AG10803 (cell line): ENCODE measurements at places on chromosomes 2 and 18.
A peak's percentile ranks its signal among the peaks of the same experiment; 100 is the strongest.

DNA sequence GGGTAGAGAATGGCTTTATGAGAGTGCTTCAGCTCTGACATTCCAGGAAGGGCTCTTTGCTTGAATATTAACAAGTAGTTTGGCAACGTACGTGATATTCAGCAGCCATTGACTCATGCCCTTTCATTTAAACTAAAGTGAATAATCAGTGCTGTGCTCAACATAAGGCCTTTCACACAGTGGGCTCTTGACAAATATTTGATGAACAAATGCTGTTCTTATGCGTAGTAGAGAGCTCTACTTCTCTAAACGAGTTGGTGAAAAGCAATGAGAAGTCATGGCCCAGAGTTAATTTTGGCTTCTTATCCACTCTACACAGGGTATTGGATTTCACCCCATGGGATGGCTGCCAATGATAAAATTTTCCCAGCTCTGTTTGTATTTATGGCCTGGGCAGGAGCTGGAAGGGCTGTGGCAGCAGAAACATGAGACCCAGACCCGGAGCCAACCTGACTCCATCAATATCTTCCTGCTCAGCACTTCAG, 338.9 kb downstream of the CCDC85A start:
- peak; percentile 33 for DNase-seq

DNA sequence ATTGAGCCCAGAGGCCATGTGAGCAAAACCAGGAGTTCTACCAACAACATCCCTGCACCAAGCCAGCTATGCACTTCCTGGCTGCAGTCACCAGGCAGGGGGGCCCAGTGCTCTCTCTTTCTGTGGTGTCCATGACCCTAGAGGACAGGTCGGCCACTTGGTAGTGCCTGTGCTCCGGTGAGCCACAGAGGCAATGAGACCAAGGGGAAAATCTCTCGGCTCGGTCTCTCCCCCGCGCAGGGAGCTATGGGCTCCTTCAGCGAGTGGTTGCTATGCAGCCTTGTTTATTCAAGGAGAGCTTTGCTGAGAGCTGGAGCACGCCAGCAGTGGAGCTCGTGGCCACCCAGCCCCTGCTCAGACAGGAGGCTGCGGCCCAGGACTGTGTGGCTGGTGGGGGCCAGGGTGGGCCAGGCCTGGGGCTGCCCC, at the start of gene TOGARAM2:
Gene TOGARAM2 (plus strand): TSS at position 283 of the 426 bp plus-strand sequence. CDS start 13,537 bp downstream, outside the sequence.
- DNase-seq, result peak; percentile 18

DNA sequence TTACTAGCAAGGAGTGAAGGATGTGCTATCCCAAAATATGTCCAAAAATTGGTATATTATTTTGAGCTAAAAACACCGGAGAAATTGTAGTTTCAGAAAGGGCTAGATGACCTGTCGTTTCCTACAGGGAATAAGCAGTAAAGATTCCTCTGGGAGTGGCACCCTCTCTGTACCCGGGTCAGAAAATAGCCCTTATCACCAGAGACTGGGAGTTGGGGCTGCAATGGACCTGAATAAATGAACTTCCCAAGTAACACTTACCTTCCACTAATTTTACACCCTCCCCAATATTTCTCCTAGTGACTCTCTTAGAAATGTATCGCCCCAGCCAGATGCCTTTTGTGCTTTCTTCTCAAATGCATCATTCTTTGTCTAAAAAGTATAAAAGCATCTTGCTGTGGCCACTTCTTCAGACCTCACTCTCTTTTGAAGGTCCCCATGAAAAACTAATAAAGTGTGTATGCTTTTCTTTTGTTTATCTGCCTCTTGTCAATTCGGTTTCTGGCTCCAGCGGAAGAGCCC, 734 bp upstream of the RMC1 start:
- DNase-seq, result no peak

GRCh38 chr18:28718696-28719095, 541.8 kb upstream of the CDH2 start:
- no peak for DNase-seq

- DNase-seq, result no peak
Measured at GRCh38 chr2:215929602-215930335, 83.6 kb downstream of the MREG start.

GRCh38 chr18:9109523-9109922, 7.0 kb downstream of the NDUFV2 start:
- peak; percentile 63 for DNase-seq

DNA sequence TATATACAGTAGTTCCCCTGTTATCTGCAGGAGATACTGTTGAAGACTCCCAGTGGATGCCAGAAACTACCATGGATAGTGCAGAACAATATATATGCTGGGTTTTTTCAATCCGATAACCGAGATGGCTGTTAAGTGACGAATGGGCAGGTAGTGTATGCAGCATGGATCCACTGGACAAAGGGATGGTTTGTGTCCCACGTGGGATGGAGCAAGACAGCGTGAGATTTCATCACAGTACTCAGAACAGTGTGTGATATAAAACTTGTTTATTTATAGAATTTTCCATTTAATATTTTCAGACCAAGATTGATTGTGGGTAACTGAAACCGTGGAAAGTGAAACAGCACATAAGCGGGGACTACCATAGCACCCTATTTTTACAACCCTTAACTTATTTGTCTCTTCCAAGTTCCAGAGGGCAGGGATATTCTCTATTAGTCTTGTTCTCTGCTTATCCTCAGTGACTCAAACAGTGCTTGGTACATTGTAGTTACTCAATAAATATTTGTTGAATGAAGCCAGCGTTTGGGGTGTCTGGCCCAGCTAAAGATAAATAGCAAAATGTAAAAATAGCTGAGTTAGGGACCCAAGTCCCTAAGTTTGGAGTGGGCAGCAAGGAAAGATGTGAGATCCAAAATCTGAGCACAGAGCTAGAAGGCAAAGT, 50.0 kb downstream of the RHBDD1 start:
- DNase-seq, result no peak

DNA sequence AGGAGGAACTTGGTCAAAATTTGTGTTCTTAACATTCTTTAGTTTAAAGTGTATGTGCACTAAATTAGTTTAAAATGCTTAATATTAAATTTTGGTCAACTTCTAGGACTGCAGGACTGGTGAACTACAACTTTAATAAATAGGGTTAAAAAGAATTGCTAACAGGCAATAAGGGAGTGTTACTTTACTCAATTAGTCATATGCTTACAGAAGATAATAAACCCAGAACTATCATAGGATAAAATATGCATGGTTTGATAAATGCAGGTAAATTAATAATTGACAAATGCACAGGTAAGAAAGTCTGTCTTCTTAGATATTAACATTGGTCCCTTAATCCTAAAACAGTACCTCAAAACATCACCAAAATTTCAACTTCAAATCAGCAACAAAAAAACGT, 20.6 kb downstream of the FARSB start:
- no peak for DNase-seq

- peak; percentile 92 for DNase-seq
Measured at GRCh38 chr2:223549215-223549614, 52.9 kb downstream of the SCG2 start.

DNA sequence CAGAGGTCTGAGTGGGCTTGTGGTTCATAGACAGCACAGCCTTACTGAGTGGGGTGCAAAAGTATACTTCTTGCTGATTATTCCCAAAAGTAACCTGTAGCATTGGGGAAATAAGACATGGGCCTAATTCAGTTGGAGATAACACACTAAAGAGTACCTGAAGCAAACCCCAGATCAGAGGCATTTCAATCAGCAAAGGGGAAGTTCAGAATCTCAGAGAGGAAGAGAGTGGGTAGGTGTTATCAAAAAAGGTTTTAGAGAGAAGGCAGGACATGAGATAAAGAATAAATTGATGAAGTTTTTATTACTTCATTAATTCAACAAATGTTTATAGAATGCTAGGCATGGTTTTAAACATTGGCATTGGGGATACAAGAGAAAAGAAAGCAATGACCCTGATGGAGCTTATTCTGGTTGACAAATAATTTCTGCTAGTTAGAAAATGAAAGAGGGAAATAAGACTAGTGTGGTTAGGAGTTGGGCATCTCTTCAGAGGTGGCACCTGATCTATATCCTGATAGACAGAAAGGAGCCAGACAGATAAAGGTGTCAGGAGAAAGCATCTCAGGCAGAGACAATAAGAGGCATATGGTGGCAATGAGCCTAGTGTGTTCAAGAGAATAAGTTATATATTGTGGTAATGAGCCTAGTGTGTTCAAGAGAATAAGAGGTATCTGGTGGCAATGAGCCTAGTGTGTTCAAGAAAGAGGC, 153.8 kb upstream of the SETBP1 start:
- DNase-seq, result no peak

DNA sequence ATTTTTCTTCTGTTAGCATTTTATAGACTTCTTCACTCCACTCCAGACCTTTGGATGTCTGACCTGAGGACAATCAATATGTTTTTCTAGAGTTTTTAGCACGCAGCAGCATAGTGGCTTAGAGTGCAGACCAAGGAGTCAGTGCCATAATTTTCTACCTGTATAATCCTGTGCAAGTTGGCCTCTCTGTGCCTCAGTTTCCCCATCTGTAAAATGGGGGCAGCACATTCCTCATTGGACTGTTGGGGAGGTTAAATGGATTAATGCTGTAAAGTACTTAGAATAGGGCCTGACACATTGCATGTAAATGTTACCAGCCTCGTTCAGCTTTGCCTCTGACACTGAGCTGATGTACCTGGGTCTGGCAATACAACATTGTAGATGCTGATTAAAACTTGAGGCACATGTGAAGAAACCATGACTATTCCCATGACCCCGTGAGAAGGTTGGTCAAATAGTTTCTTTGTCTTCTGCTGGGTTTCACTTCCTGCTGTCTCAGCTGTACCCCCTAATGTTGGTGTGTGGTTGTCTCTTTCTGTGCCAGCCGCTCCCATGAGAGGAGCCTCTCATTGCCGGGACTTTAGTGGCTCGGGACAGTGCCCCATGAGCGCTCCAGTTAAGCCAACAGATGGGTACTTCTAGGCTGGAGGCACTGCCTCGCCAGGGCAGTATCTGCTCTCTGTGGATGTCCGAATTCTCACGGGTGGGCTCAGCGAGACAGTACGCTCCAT, 125.3 kb downstream of the SH3RF3 start:
- no peak for DNase-seq

GRCh38 chr2:198597648-198598047, 793.3 kb downstream of the PLCL1 start:
- DNase-seq, result no peak

- no peak for DNase-seq
Measured at GRCh38 chr18:32257084-32257785, 67.4 kb downstream of the MEP1B start.

- no peak for DNase-seq
Measured at GRCh38 chr2:240782221-240782885, 37.7 kb downstream of the KIF1A start.

DNA sequence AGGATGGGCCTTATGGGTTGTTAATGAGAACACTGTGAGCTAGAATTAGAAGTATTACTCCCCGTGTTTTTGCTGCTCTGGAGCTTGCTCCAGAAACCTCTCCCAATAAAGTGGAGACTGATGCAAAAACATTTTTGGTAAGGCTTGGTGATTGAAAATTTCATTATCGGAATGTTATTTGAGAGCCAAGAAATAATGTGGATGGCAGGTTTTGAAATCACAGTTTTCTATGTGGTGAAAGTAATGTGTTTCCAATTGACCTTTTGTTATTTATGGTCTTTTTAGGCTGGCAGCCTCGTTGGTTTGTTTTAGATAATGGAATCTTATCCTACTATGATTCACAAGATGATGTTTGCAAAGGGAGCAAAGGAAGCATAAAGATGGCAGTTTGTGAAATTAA, 5.1 kb downstream of the PLEKHA3 start:
- peak; percentile 77 for DNase-seq

GRCh38 chr2:169386722-169387121, 24.4 kb upstream of the LRP2 start:
- no peak for DNase-seq

DNA sequence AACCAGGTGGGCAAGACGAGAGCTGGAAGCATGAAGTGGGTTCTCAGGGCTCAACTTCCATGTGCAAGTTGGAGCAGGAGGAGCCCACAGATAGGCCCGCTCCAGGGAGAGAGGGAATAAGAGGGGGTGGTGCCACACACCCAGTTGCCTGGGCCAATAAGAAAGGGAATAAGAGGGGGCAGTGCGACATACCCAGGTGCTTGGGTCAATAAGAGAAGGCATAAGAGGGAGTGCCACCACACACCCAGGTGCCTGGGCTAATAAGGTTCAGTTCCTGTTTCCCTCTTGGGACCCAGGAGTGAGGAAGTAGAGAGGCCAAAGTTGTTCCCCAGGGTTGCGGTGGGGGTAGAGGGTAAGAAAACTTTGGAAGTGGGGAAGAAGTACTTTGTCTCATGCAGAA, 127.5 kb downstream of the LAMA3 start:
- no peak for DNase-seq

GRCh38 chr2:133420788-133421187, 147.5 kb downstream of the NCKAP5 start:
- DNase-seq, result no peak

DNA sequence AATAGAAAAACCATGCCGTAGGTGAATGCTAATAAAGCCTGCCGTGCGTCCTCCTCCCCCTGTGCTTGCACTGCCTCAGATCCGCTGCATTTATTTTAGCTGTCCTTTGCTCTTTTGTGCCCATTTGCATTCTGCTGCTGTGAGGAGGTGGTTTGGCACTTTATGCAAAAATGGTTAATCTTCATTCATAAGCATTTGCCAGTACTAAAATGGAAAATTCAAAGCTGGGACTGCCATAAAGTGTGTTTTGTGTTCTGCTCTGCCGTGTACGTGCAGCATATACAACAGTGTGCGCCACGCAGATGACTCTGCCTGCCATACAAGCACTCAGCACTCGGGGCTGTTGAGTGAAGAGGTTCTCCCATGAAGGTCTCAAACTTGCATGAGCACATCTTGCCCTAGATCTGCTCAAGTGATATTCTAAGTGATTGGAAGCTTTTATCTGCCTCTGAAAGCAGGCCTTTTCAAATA, 73.6 kb downstream of the SPATS2L start:
- DNase-seq, result no peak

DNA sequence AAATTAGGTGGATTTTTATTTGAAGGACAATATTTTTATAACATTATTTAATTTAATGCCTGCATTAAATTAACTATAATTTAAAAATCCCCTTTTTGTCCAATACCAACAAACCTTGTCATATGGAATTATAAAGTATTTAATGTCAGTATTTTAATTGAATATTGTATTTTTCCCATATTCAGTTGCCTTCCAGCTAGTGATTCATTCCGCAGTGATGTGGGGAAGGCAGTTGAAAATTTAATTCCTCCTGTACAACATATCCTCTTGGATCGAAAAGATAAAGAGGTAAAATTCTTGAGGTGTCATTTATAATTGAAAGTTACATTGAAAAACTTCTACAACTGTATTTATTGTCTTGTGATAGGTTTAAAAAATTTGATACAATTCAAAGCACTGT, 40.4 kb downstream of the WDR7 start:
- no peak for DNase-seq

DNA sequence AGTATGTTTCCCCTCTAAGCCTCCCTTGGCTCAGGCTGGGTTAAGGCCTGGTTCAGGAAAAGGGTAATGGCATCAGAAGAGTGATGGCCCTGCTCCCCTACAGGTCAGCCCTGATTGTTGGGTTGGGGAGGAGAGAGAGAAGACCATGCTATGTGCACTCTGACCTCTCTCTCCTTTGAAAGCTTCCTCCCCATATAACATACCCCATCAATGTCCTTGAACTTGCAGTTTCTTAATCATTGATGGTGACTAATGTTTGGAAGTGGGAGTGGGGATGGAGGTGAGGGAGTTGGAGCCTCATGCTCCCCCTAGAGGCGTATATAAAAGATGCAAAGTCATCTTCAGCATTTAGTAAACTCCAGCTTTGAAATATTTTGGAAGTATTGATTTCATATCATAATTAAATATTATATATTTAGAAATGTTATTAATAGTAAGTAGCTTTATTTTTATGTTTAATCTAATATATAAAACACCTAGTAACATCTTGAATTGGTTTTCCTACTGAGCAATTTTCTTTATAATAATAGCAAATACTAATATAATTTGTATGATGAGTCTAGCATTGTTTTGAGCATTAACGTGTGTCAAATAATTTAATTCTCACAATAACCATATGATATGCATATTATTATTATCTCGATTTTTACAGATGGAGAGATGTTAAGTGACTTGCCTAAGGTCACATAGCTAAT, 8.8 kb downstream of the PLCL1 start:
- DNase-seq, result peak; percentile 45
